ENCODE measurements at places on chromosomes 5 and 9. TPM values are rescaled to one million over a fixed set of nuclear protein-coding genes. Genes with fewer than 3 reads are reported as not detected.

ANGPTL2 gene
- 163 TPM for total RNA-seq

FRMD3 gene
- total RNA-seq = 0.66 TPM

PROB1 gene
- total RNA-seq = 0.77 TPM

C9 gene
- under 0.01 TPM for total RNA-seq

CHSY3 gene
- total RNA-seq = 1.3 TPM

SPATA31E1 gene
- not detected for total RNA-seq

CYSRT1 gene
- 0.51 TPM for total RNA-seq

SLC25A2 gene
- not detected for total RNA-seq

PCDHGB7 gene
- 13.6 TPM for total RNA-seq
